ENCODE measurements at places on chromosomes 2 and 18. TPM values are rescaled to one million over a fixed set of nuclear protein-coding genes. Genes with fewer than 3 reads are reported as not detected.

Gene UGT1A4
- not detected for polyA plus RNA-seq

DNA sequence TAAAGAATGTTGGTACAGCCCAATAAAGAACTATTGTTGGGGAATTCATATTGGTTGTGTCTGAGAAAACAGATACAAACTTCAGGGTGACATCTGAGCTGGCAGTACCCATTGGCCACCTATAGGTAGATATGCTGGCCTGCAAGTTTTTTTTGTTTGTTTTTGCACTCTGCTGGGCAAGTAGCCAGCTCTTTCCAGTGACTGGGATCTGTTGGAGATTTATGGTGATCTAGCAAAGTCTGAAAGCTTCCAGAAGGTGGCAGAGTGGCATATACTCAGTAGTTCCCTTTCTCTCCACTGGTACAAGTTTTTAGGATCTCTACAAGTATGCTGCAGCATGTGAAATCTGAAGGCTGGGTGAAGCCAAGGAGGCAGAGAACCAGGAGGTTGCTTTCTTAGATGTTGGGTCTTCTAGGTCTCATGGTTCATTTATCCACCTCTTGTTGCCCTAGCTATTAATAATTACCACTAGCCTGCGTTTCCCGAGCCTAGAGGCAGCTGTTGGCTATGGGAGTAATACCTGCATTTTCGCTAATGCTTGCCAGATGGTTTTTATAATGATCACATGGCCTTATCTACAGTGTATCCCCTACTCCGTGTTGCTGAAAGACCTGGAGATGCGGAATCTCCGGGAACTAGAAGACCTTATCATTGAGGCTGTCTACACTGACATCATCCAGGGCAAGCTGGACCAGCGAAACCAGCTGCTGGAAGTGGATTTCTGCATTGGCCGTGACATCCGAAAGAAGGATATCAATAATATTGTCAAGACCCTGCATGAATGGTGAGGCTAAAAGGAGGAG, 9.5 kb downstream of the COPS7B start:
- no peak for DNase-seq

GRCh38 chr18:76985951-76986236, 146.7 kb downstream of the MBP start:
- no peak for DNase-seq

- no peak for DNase-seq
These were observed 90.5 kb upstream of the MAPK4 start for GRCh38 chr18:50469380-50469781.

Gene CPS1
- 2.4 TPM for polyA plus RNA-seq
